ENCODE measurements at places on chromosomes 12 and 14.
A peak's percentile ranks its signal among the peaks of the same experiment; 100 is the strongest.

DNA sequence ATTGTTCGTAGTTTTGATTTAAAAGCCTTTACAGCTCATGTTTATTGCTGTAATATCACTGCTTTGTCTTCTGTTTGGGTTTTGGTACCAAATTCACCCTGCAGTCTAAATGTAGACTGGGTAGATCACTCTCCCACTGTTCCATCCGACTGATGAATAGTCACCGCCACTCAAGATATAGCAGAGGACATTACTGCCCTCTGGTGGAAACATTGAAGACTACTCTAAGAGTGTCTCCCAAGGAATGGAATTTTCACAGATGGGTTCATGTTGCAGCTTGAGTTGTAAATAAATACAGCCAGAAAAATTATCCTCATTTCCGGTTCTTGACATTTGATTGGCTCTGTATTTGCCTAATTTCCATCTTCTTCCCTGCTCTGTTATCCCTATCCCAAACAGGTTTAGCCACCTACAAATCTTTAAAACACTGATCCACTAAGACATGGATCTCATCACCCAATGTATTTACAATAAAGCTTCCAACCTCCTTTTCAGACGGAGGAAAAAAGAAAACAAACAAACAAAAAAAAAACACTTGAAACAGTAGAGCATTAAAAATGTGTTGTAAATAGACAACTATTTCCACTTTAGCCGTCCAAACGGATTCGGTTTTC is 198.3 kb upstream of the CPNE8 start:
- peak; percentile 19 for DNase-seq

- no peak for DNase-seq
Observed at GRCh38 chr12:11702959-11703358, 53.5 kb downstream of the ETV6 start.

DNA sequence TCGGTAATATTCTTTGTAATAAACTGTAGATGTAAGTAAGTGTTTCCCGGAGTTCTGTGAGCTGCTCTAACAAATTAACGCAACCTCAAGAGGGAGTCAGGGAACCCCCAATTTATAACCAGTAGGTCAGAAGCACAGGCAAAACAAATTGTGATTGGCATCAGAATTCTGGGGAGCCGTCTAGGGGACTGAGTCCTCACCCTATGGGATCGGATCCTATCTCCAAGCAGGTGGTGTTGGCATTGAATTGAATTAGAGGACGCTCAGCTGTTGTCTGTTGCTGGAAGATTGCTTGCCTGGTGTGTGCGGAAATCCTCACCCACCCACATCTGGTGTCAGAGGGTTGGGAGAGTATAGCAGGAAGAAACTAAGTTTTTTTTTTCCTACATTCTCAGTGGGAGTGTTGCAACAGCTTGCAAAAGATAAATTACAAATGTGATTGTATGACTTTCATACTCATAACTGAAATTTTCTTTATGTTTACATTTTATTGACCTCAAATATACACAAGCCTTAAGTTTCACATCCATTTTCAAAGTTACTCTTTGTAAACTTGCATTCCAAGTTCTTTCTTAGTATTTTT is 5.5 kb downstream of the TMEM52B start:
- DNase-seq, result peak; percentile 77

GRCh38 chr14:70281939-70282338 is 77.5 kb downstream of the COX16 start:
- no peak for DNase-seq

DNA sequence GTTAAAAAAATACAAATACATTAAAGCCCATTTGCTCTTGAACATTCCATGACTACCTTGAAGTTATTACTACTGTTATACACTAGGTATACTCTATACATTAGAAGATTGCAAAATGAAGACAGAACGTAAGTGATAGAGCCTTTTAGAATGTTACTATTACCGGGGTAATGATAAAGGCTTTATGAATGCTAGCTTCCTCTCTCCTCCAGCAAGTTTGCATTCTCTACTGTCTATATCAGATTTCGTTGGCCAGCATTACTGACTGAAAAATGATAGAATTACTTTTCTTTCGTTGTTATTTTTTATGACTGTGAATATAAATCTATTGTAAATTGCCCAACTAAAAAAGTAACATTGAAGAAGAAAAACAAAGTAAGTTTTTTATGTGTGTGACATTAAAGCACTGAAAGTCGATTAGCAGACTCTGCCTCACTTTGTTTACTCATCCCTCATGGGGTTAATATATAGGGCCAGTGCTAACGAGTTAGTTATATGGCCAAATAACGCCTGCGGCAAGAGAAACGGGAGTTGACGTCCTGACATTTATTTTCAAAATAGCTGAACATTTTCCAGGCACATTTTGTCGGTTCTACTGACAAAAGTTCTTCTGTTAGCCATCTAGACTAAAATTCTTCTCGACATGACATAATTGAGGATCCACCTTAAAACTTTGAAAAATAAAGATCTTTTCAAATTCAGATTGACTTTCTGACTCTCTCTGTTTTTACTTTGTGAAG is 163.8 kb upstream of the KITLG start:
- no peak for DNase-seq

DNA sequence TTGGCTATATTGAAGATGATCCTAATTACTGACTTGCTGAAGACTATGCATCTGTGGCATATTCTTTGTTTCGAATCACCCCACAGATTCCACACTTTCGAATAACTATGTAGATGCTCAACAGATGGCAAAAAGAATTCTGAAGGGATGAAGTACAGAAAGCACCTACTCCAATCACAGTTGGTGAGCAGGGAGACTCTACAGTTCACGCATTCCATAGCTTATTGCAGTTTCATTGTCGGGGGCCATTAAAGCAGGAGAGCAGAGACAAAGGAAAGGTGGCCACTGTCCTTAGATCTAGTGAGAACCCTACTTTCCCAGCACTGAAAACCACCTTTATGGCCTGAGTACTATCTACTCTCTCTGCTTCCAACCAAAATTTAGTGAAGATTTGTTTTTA is 191.9 kb downstream of the STXBP6 start:
- no peak for DNase-seq

DNA sequence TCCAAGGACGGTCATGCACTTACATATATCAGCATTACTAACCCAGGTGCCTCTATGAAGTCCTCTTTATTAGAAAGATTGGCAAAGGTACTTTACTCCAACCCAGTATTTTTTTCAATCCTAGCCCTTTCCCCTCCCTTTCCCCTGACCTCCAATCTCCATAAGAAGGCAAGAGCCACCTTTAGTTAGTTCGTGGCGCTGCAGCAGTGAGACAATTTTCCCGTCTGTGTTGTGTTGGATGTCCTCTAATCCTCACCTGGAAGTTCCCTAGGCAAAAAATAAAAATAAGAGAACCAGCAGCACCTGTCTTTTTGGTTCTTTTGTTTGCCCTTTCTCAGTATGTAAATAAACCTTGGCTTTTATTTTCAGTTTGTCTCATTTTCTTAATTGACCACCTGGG is 439.6 kb upstream of the LRFN5 start:
- no peak for DNase-seq

DNA sequence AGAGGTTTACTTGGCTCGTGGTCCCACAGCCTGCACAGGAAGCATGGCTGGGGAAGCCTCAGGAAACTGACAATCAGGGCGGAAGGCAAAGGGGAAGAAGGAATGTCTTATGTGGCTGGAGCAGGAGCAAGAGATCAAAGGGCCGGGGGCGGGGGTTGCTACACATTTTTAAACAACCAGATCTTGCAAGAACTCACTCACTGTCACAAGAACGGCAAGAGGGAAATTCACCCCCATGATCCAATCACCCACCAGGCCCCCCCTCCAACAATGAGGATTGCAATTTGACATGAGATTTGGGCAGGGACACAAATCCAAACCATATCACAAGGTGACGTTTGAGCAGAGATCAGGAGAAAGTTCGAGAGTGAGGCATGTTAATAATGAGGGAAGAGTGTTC is 163.7 kb upstream of the RPH3A start:
- DNase-seq, result no peak

DNA sequence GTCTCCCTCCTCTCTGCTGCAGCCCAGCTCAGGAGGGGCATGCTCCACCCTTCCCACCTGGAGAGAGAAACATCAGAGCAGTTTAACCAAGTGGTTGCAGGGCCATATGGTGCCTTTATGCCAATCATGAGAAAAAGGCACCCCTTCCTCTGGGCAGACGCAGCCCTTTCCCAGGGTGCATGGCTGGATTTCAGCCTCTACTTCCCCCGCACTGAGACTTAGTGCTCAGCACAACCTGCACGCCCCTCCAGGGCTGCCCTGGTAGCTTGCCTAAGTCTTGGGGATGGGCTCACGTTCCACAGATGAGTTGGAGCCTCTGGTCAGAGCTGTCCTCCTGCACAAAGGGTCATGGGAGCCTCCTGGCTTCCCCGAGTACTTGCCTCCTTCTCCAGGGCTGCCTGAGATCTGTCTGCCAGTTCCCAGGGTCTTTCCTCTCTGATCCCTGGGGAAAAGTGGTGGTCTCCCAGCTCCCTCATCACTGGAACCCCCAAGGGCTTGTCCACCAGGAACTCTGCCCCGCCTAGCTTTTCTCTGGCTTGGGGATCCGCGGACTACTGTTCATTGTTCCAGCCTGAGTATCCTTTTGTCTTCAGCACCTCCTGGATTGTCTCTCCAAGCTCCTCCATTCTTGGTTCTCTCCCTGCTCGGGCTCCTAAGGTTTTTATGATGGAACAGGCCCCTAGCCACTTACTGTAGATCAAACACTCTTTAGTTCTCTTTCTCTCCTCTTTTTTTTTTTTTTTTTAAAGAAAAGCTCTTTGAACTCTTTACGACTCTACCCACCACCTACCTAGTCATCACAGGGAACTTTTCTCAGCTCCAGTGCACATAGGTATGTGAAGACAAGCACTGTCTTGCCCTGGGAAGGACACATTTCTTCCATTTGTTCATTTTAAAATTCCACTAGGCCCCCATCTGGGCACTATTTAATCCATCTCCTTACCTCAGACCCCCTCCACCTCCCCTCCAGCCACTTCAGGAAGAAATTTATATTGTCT is 6.1 kb upstream of the KRT74 start:
- DNase-seq, result no peak
